Muscle of leg (tissue), 16 donors: ENCODE measurements at places on chromosomes 2 and 18. TPM values are rescaled to one million over a fixed set of nuclear protein-coding genes. Genes with fewer than 3 reads are reported as not detected.

- H3K27ac ChIP-seq = no peak overlapping the region
- H3K4me3 ChIP-seq = no peak overlapping the region
- no peaks in the 10 kb centered on the region for H3K4me1 ChIP-seq
- no peaks in the 10 kb centered on the region for H3K36me3 ChIP-seq
Measured at GRCh38 chr2:98394595-98395153, 48.4 kb downstream of the CNGA3 start.

The TCF4 gene
- 93.9 TPM for polyA plus RNA-seq

GRCh38 chr18:74533666-74534065 is 634 bp upstream of the CNDP1 start:
- DNase-seq = no peak
- H3K27me3 ChIP-seq = no peaks in the 10 kb centered on the region
- no peak overlapping the region for H3K27ac ChIP-seq
- H3K36me3 ChIP-seq = no peaks in the 10 kb centered on the region
- H3K4me1 ChIP-seq = no peaks in the 10 kb centered on the region
- H3K4me3 ChIP-seq = no peak overlapping the region

DNA sequence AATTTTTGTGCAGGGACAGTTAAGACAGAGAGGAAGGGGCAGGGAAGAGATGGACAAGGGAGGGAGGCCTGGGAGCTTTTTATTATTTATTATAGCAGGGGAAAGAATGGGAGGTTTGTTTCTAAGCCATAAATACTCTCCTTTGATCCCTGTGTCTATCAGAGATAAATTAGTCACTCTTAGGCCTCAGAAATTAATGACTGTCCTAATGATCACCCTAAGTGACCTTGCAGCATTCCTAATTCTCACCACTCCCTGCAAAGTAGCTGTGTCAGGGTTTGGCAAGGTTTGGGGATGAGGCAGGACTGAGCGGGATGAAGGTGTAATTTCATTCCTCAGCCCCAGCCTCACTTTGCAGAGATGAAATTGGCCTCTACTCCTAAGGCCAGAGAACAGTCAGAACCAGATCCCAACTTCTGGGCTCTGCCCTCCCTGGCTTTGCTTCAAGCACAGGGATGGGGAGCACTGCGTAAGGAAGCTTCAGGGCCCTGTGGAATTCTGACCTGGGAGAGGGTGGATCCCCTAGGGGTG is 95.0 kb downstream of the TMEM17 start:
- H3K36me3 ChIP-seq = no peaks in the 10 kb centered on the region
- DNase-seq = peak; percentile 16
- peaks cover 23% of the 10 kb centered on the region for H3K4me1 ChIP-seq
- no peak overlapping the region for H3K27ac ChIP-seq

- H3K27me3 ChIP-seq = peaks cover 9% of the 10 kb centered on the region
- no peak overlapping the region for H3K4me3 ChIP-seq
- no peaks in the 10 kb centered on the region for H3K36me3 ChIP-seq
- no peak for DNase-seq
- peaks cover 13% of the 10 kb centered on the region for H3K4me1 ChIP-seq
Measured at GRCh38 chr2:239790313-239790712, 234.8 kb downstream of the NDUFA10 start.

DNA sequence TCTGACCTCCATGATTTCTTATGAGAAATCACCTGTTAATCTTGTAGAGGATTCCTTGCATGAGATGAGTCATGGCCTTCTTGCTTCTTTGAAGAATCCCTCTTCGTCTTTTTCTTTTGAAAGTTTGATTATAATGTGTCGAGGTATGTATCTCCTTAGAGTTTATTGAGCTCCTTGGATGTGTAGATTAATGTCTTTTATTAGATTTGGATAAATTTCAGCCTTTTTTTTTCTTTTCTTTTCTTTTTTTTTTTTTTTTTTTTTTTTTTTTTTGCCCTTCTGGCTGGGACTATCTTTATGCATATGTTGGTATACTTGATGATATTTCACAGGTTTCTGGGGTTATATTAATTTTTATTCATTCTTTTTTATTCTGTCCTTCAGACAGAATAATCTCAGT is 72.3 kb upstream of the ITGA4 start:
- H3K36me3 ChIP-seq = no peaks in the 10 kb centered on the region
- peaks cover 3% of the 10 kb centered on the region for H3K4me1 ChIP-seq
- H3K27me3 ChIP-seq = no peaks in the 10 kb centered on the region
- H3K4me3 ChIP-seq = no peak overlapping the region

DNA sequence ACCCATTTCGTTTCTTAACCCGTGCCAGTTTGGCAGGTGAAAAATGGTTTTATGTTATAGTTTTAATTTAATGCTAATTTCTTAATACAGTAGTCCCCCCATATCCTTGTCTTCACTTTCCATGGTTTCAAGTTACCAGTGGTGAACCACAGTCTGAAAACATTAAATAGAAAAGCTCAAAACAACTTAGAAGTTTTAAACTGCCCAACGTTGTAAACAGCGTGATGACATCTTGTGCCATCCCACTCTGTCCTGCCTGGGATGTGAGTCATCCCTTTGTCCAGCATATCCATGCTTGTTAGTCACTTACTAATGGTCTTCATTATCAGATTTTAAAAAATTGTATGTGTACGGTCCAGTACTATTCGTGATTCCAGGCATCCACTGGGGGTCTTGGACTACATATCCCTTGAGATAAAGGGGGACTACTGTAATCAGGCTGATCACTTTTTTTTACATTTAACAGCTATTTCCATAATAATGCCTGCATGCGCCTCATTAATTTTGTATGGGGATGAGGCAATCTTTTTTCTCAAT is 31.9 kb downstream of the SLC66A3 start:
- no peaks in the 10 kb centered on the region for H3K27me3 ChIP-seq
- H3K4me3 ChIP-seq = no peak overlapping the region
- H3K27ac ChIP-seq = no peak overlapping the region
- H3K36me3 ChIP-seq = peaks cover 14% of the 10 kb centered on the region

DNA sequence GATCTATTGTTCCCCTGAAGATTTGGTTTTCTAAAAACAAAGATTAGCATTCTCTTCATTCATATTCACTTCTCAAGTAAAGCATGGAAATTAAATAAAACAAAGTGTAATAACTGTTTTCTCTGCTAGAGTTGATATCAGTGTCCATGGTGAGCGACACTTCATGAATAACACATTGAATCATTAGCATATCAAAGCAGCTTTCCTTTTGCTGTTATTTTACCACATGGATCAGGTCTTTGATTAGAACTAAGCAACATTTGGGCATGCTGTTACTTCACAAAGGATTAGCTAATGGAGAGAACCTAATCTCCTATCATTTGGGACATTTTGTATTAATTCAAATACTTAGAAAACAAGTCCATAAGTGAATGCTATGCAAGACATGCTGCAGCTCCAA is 368.8 kb upstream of the CDH19 start:
- no peak overlapping the region for H3K27ac ChIP-seq
- no peaks in the 10 kb centered on the region for H3K27me3 ChIP-seq
- no peak for DNase-seq
- no peak overlapping the region for H3K4me3 ChIP-seq

DNA sequence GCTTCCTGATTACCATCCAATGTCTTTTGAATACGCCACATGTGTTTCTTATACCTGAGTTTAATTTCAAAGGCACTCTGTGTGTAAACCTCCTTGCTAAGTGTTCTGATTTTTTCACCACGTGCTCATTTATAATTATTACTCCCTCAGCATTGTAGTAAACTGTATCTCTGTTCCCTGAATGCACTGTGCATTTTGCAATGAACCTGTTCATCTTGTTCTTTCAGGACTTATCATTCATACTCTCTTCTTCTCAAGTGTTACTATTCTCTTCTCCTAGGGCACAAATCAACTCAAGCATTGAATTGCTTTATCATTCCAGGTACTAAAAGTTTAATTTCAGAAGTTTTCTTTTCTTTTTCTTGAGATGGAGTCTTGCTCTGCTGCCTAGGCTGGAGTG is 383.4 kb upstream of the TRIB2 start:
- H3K4me1 ChIP-seq = peaks cover 13% of the 10 kb centered on the region
- DNase-seq = no peak
- H3K27ac ChIP-seq = no peak overlapping the region
- H3K36me3 ChIP-seq = no peaks in the 10 kb centered on the region
- no peak overlapping the region for H3K4me3 ChIP-seq
- H3K27me3 ChIP-seq = no peaks in the 10 kb centered on the region

The RESP18 gene
- not detected for polyA plus RNA-seq

DNA sequence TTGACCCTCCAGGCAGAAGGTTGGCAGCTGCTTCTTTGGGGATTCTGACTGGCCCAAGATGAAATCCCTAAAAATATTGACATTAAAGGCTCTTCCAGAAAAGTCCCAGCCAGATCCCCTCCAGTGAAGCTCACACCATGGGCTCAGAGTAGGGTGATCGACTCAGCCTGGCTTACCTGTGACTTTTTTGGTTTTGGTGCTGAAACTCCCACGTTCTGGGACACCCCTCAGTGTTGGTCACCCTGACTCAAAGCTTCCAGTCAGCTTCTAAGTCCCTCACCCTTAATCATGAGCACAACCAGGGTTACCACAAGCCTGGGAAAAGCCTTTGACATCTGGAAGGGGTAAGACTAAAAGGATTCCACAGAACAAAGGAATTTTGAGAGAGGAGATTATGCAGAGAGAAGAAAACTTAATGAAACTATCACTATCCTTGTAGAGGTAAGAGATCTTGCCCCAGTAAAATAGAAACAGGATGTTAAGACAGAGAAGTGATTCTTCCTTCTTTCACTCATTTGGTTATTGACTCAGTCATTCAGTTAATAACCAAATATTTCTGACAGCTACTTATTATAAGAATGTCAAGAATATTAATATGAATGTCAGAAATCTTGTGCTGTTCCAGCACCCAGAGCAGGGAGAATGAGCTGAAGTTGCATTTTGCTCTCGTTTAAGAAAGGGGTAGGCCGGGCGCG is 66.8 kb upstream of the SEC11C start:
- no peaks in the 10 kb centered on the region for H3K36me3 ChIP-seq
- no peak overlapping the region for H3K27ac ChIP-seq
- H3K4me1 ChIP-seq = peaks cover 2% of the 10 kb centered on the region
- no peak overlapping the region for H3K4me3 ChIP-seq
- DNase-seq = no peak

The ZC3H15 gene
- 61.4 TPM for polyA plus RNA-seq

GRCh38 chr2:74381751-74382150 is 1.6 kb upstream of the DCTN1 start:
- H3K4me1 ChIP-seq = peaks cover 10% of the 10 kb centered on the region
- H3K27me3 ChIP-seq = no peaks in the 10 kb centered on the region
- no peak overlapping the region for H3K4me3 ChIP-seq
- peaks cover 35% of the 10 kb centered on the region for H3K36me3 ChIP-seq

GRCh38 chr2:157557770-157558169 is 70.9 kb downstream of the ACVR1C start:
- no peak overlapping the region for H3K27ac ChIP-seq
- H3K36me3 ChIP-seq = no peaks in the 10 kb centered on the region
- H3K4me1 ChIP-seq = no peaks in the 10 kb centered on the region
- no peaks in the 10 kb centered on the region for H3K27me3 ChIP-seq
- DNase-seq = no peak

GRCh38 chr2:69720404-69720803 is 21.5 kb upstream of the ANXA4 start:
- H3K4me3 ChIP-seq = no peak overlapping the region
- DNase-seq = no peak
- H3K27me3 ChIP-seq = no peaks in the 10 kb centered on the region
- peaks cover 3% of the 10 kb centered on the region for H3K4me1 ChIP-seq

The SPHKAP gene
- polyA plus RNA-seq = 14.1 TPM

The GREB1 gene
- polyA plus RNA-seq = 6.5 TPM

GRCh38 chr18:12336887-12337286 is 28.8 kb downstream of the TUBB6 start:
- H3K27ac ChIP-seq = no peak overlapping the region
- peaks cover 62% of the 10 kb centered on the region for H3K36me3 ChIP-seq
- DNase-seq = no peak
- H3K27me3 ChIP-seq = no peaks in the 10 kb centered on the region

GRCh38 chr2:230868161-230868946 is 3.6 kb downstream of the ITM2C start:
- H3K4me3 ChIP-seq = no peak overlapping the region
- H3K4me1 ChIP-seq = peaks cover 82% of the 10 kb centered on the region
- peaks cover 9% of the 10 kb centered on the region for H3K27me3 ChIP-seq
- H3K36me3 ChIP-seq = peaks cover 8% of the 10 kb centered on the region
- H3K27ac ChIP-seq = peak overlapping the region; percentile 90

The SERPINB3 gene
- not detected for polyA plus RNA-seq

The OTOF gene
- polyA plus RNA-seq = 17.9 TPM

DNA sequence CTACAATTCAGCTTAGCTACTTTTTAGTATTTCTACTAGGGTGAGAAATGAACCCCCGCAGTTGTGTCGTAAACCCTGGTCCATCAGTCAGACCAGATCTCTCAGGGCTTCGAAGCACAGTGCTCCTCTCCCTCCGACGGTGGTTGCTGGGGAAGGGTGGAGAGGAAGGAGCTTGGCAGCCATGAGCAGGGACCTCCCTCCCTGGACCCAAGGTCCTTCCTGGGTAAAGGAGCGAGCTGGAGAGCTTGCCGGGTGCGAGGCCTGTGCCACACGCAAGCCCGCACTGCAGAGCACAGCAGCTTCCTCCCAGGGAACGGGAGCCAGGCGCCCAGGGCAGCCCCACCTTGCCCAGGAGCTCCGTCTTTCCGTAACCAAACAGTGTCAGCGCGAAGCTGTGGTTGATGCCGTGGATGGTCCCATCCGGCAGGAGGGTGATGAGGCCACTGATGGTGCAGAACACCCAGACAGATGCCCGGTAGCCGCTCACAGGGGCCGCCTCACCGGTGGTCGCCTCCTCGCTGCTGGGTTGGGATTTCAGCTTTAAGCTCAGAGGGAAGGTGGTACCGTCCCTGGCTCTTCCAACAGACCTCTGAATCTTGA is 12.5 kb downstream of the PASK start:
- no peak overlapping the region for H3K4me3 ChIP-seq
- no peaks in the 10 kb centered on the region for H3K4me1 ChIP-seq
- no peaks in the 10 kb centered on the region for H3K27me3 ChIP-seq
- no peak overlapping the region for H3K27ac ChIP-seq

DNA sequence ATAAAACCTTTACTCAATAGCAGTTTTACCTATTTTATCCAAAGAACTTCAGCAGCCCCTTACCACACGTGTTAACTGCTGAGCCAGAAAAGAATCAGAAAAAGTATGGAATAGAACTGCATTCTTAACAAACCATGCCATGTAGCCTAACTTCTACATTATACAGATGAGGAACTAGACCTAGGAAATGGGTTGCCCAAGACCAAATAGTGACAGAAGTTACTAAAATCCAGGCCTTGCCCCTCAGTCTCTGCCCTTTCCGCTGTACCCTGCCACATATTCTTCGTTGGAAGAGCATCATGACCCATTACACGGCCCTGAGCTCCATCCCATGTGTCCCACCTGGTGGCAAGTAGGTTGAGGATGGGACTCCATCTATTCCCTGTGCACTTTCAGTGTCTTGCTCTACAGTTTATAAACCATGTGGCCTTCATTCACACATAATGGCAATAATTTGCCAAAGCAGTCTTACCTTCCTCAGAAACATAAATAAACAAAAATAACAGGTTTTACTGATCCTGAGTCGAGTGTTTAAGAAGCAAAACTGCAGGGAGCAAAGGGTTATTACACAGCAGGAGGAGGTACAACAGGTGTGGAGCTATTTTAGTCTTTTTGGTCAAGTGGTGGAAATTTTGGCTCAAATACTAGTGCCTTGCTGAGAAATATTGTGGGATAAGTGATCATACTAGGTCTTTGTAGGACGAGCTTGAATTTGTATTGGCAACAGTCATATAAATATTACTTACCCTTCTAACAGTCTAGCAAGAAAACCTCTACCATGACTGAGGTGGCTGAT is 46.5 kb downstream of the HNRNPLL start:
- no peaks in the 10 kb centered on the region for H3K27me3 ChIP-seq
- no peak overlapping the region for H3K4me3 ChIP-seq
- no peaks in the 10 kb centered on the region for H3K4me1 ChIP-seq
- H3K36me3 ChIP-seq = peaks cover 7% of the 10 kb centered on the region

- H3K36me3 ChIP-seq = no peaks in the 10 kb centered on the region
- H3K4me1 ChIP-seq = no peaks in the 10 kb centered on the region
- H3K27me3 ChIP-seq = no peaks in the 10 kb centered on the region
- no peak overlapping the region for H3K27ac ChIP-seq
- no peak for DNase-seq
Measured at GRCh38 chr2:5719629-5720334, 27.6 kb downstream of the SOX11 start.
